SK-N-SH treated with all-trans-retinoic acid at 6 μM for 48 hours (cell line): ENCODE measurements at places on chromosomes 6 and 20.
A peak's percentile ranks its signal among the peaks of the same experiment; 100 is the strongest.

GRCh38 chr6:56458324-56458884 is 184.3 kb downstream of the DST start:
- no peak for ATAC-seq

- no peak for ATAC-seq
Measured at GRCh38 chr20:24658920-24659660, 189.7 kb downstream of the SYNDIG1 start.

- ATAC-seq = no peak
Measured at GRCh38 chr20:63045401-63045800, 38.6 kb upstream of the BHLHE23 start.

GRCh38 chr6:21208796-21209186 is 384.8 kb upstream of the SOX4 start:
- ATAC-seq = no peak

- no peak for ATAC-seq
Measured at GRCh38 chr20:40681165-40681564, 7.9 kb downstream of the MAFB start.

- ATAC-seq = no peak
Measured at GRCh38 chr20:11502061-11502460, 415.6 kb upstream of the BTBD3 start.

- no peak for ATAC-seq
Measured at GRCh38 chr6:131832363-131832762, 24.5 kb downstream of the ENPP1 start.

DNA sequence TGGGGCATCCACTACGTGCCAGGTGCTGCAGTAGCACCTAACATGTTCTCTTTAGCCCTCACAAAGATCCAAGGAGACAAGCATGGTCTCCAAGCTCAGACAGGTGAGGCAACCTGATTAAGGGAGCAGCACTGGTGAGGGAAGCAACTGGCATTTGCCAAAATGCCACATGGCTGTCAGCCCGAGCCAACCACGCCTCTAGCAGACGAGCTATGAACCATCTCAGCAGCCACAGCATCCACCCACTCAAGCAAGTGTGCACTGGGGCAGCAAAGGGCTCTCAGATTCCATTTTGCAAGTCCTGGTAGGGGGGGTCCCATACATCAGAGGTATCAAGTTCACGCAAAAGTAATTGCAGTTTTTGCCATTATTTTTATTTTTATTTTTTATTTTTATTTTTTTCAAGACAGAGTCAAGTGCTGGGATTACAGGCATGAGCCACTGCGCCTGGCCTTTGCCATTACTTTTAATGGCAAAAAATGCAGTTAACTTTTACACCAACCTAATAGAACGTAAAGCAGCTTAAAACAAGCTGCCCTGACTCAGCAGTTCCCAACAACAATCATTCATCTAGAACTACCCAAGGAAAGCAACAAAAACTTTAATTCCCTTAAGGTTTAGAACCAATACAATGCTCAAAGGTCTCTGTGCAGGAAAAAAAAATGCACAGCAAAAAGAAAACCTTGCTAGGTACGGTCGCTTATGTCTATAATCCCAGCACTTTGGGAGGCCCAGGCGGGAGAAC is 36.3 kb upstream of the SPDEF start:
- ATAC-seq = no peak

GRCh38 chr6:39102071-39102820 is 12.7 kb downstream of the SAYSD1 start:
- ATAC-seq = no peak

- no peak for ATAC-seq
Measured at GRCh38 chr20:13855613-13856012, 70.8 kb downstream of the NDUFAF5 start.

- ATAC-seq = no peak
Measured at GRCh38 chr20:40571639-40572038, 117.4 kb downstream of the MAFB start.

GRCh38 chr6:89895276-89895874 is 1.1 kb downstream of the GJA10 start:
- ATAC-seq = peak; percentile 99

- ATAC-seq = peak; percentile 70
Measured at GRCh38 chr20:45344168-45344860, 3.9 kb downstream of the SDC4 start.

- ATAC-seq = no peak
Measured at GRCh38 chr6:6969761-6970223, 138.0 kb upstream of the RREB1 start.

- no peak for ATAC-seq
Measured at GRCh38 chr6:158110986-158111385, 57.1 kb downstream of the SERAC1 start.

GRCh38 chr20:40293740-40294139 is 395.3 kb downstream of the MAFB start:
- no peak for ATAC-seq

GRCh38 chr20:61387204-61387953 is 135.3 kb downstream of the CDH4 start:
- ATAC-seq = no peak

GRCh38 chr6:109279628-109280027 is 102.6 kb downstream of the CD164 start:
- ATAC-seq = no peak

DNA sequence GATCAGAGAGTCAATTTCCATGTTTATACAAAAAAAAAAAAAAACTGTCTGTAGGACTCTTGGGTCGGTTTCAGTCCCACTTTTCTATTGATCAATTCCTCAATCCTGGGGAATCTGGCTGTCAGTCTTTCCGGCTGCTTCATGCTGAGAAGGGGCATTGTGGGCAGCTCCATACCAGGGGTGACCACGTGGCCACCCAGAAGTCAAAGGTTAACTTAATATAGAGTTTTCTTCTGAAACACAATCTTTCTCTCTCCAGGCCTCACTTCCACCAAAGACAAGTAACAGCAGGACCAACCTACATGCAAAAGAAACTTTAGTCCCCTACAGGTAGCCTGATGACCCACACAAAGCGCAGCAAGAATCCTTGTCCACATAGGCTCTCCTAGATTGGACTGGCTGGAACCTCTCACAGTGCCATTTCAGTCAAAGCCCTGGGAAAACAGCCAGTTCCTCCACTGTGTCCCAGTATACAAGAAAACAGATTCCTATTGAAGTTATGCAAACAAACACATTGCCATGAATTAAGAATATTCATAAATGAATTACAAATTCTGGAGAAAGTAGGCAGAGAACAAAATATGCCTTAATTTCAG is 18.5 kb upstream of the SERPINB9 start:
- ATAC-seq = no peak

DNA sequence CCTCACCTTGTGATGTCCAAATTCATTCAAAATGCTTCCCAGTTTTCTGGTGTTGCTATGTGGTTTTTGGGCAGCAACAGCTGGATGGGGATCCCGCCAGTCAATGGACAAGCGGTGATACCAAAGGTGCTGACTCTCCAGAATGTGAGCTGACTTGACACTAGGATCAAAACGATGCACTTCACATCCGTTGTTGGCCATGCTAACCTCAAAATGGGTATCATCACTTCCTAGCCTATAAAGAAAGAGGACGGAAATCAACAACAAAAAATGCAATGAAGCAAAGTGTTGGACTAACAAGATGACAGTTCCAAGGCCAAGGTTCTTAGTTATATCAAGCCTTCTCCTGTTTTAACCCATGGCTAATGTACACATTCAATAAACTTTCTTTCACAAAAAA is 59.2 kb downstream of the METTL24 start:
- ATAC-seq = no peak

GRCh38 chr6:121855521-121855920 is 420.1 kb downstream of the GJA1 start:
- ATAC-seq = no peak

DNA sequence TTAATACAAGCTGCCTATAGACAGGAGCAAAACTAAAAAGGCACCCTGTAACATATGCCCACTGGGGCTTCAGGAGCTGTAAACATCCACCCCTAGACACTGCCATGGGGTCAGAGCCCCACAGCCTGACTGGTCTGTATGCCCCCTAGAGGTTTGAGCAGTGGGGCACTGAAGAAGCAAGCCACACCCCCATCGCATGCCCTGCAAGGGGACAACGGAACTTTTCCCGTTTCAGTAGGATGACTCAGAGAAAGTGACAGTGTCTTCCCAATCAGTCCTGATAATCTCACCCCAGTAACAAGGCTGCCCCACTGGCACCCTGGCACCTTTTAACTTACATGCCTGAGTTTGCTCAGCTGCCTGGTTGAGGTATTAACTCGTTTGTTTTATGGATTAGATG is 35.9 kb downstream of the BEND3 start:
- ATAC-seq = no peak

DNA sequence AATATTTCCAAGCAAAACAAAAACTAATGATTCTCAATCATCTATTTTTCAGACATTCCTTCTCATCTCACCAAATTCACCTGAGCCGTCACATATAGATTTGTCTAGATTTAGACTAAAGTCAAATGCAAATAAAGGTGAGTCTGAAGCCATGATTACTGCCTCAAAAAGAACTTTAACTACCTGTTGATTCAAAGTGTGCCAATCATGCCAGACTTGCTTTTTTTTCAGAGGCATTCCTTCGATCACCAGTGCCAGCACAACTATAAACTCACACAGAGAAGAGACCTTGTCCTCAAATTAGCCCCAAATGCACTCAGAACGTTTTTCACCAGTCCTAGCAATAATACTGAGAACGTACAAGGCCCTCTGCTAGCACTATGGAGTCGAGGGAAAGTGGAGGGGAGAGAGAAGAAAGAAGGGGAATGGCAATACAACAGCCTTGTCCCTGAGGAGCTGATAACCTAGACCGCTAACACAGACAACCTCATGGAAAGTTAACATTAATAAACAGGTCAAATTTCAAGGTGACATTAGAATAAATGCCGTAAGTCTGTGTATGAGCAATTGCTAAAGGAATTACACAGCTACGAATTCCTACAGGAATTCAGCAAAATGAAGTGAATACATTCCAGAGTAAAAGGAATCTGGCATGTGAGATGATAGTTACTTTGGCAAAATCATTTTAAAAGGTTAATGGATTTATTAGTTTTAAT is 60.9 kb downstream of the EPB41L2 start:
- no peak for ATAC-seq

DNA sequence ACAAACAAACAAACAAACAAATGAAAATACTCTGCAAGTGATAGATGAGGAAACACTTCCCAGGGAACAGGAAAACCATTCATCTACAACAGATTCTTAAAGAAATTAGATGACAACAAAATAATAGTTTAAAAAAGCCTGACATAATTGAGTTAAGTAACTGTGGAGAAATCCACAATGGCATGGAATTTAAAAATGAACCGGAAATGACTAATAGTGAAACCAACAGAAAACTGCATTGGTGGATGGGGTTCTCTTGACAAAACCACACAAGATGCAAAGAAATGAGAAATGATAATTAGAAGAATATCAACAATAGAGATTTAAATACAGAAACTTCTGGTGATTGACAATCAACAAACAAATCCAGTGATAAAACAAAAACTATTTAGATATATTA is 785.6 kb downstream of the QKI start:
- no peak for ATAC-seq

DNA sequence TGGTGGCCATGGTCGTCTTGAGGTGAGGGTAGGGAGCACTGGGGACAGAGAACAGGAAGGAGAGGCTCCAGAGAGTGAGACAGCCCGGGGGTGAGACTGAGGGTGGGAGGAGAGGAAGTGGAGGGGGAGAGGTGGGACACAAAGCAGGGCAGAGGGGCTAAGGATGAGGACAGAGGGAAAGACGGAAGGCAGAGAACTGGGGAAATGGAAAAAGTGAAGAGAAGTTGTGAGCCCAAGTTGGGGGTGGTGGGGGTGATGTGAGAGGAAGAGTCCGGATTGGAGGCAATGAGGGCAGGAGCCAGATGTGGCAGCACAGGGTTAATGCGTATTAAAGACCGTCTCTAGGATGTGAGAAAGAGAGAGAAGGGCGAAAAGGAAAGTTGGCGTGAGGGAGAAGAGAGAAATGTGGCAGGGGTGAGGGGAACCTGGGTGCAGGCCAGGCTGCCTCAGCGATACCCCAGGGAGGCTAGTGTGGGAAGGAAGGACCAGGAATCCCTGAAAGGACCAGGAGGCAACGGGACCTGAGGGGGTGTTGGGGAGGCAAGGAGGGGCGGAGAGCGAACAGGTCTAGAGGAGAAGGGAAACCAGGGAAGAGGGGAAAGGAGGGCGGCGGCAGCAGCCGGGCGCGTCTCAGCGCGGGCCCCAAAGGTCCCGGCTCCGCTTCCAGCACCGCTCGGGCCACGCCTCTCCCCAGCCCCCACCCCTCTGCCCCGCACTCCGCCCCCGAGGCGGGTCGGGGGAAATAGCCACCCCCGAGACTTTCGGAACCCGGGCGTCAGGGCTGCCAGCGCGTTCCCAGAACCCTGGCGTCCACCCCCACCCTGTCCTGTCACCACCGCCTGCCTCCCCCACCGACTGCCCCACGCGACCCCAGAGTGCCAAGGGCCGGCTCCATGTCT is at the start of gene PPP1R18:
TSS of gene PPP1R18 (minus strand) at position 637 of the 899 bp plus-strand sequence. CDS start at position 10, 627 bp downstream.
- ATAC-seq = peak; percentile 44

DNA sequence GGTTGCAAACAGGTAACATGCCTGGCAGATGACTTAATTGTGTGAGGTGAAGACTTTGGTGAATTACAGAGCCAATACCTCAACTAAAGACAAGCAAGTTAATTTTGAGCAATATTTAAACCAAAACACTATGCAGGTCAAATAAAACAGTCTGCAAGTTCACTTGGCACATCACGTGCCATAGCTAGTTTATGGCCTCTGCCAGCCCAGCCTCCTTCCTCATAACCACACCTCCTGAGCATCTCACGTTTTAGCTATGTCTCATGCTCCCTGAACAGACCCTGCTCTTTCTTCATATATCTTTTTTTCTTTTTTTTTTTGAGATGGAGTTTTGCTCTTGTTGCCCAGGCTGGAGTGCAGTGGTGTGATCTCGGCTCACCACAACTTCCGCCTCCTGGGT is 4.5 kb upstream of the CNBD2 start:
- no peak for ATAC-seq

- peak; percentile 97 for ATAC-seq
Measured at GRCh38 chr6:111709615-111710398, 104.1 kb upstream of the TRAF3IP2 start.

DNA sequence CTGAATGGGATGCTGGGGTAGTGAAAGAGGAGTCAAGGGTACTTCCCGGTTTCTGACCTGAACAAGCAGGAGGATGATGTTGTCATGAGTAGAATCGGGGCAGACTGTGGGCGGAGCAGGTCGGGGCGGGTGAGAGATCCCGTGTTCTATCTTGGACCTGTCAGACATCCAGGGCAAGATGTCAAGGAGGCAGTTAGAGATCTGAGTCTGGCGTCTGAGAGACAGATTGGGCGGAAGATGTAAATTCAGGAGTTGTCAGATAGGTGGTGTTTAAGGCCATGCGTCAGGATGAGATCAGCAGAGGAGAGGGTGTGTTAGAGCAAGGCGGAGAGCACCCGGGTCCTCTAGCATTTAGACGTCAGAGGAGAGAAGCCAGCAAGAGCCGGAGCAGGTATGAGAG is 115.5 kb downstream of the DLGAP4 start:
- ATAC-seq = no peak

GRCh38 chr6:11812439-11812838 is 33.8 kb upstream of the ADTRP start:
- no peak for ATAC-seq

GRCh38 chr6:22306741-22307466 is 10.1 kb upstream of the PRL start:
- no peak for ATAC-seq

- no peak for ATAC-seq
Measured at GRCh38 chr6:1711136-1711535, 101.4 kb downstream of the FOXC1 start.

GRCh38 chr6:11126876-11127275 is 15.4 kb upstream of the ERVFRD-1 start:
- ATAC-seq = no peak
